Hepatocyte (in vitro differentiated cells): ENCODE measurements at places on chromosomes 3 and 15. TPM values are rescaled to one million over a fixed set of nuclear protein-coding genes. Genes with fewer than 3 reads are reported as not detected.

- DNase-seq, result no peak
These were observed 28.4 kb downstream of the KAT2B start for GRCh38 chr3:20068512-20069177.

- DNase-seq, result no peak
These were observed 11.5 kb downstream of the CRYGS start for GRCh38 chr3:186532598-186533072.

DNA sequence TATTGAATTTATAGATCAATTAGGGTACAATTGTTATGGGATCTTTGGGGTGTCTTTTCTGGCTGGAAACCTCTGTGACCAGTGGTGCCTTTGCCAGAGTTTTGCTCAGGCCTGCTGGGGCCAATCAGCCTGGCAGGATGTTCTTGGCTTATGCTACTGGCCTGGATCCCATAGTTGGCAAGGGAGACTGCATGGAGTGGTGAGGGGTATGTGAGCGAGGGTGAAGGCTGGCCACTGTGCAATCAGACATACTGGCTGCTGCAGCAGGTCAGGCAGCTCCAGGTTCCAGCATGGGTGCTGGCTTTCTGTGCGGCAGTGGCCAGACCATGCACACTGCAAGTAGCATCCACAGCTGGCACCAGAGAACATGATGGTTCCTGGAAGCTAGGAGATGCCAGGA is 1053.2 kb upstream of the GBE1 start:
- no peak for DNase-seq

GRCh38 chr15:94306700-94307650 is 75.6 kb downstream of the MCTP2 start:
- no peak for DNase-seq

DNA sequence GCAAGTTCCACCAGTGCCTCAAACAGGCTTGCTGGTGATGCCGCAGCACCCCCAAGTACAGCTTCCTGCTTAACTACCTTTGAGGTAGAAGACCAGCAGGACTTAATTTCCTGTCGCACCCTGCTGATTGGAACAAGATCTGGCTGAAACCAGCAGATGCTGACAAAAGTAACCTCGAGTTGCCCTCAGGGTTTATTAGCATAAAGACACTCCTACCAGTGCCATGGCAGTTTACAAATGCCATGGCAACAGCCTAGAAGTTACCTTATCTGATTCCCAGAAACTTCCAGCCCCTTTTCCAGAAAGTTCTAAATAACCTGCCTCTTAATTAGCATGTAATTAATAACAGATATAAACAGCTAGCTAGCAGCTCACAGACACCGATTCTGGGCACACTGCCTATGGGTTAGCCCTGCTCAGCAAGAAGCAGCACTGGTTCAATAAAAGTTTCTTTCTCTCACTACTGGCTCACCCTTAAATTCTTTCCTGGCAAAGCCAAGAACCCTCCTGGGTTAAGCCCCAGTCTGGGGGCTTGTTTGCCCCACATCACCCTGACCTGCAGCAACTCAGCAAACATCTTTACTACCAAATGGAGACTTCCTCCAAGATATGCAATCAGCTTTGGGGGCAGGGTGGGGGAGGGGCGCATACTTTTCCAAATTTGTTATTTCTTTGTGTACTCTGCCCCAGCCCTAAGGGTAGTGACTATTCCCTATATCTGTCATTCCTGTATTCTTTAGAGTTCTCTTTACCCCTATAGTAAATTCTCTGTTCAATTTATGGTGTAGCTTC is 54.2 kb downstream of the MAP4 start:
- peak; percentile 14 for DNase-seq

DNA sequence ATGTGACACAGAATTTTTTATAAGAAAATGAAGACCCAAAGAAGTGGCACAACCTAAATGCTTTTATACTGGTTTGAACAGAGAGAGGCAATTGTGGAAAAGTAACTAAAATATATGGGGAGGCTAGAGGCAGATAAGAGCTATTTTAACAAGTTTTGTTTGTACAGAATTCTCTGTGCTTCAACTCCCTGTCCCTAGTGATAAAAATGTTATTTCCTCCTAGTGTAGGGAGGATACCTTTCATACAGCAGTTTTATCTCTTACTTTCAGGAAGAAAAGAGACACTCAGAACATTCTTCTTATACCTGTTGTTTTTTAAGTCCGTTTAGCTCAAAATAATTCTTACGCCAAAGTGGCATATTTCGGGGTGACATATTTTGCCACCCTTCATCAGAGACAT is 21.2 kb upstream of the ZNF639 start:
- no peak for DNase-seq

DNA sequence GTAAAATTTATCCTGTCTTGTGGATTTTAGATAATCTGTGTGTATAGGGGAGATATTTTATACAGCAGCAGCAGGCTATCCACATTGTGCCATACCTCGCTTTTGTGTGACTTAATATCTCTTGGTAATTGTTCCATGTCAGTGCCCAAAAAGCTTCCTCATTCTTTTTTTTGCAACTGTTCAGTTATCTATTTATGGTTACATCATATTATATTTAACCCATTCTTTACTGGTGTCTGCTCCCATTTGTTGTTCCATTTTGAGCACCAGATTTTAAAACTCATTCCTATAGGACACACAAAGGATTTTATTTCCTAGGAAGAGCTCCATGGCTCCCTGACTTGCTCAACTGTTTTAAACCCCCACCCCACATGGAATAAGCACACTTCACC is 86.3 kb upstream of the RASGRP1 start:
- DNase-seq, result no peak

NOP10 gene
- 284 and 308 TPM in 2 replicates for total RNA-seq

CHRNB4 gene
- not detected in 2 replicates for total RNA-seq

SLC22A13 gene
- total RNA-seq, result 0.77 TPM in 1 of 2 replicates, not detected in the other

FOXL2 gene
- total RNA-seq, result not detected in 2 replicates
